ENCODE measurements at places on chromosomes 11 and 22.

GRCh38 chr11:117546431-117547194 lies 219.0 kb downstream of the CEP164 start:
- DNase-seq, result no peak

- no peak for DNase-seq
These were observed 38.6 kb downstream of the PPP6R3 start for GRCh38 chr11:68498903-68499883.

DNA sequence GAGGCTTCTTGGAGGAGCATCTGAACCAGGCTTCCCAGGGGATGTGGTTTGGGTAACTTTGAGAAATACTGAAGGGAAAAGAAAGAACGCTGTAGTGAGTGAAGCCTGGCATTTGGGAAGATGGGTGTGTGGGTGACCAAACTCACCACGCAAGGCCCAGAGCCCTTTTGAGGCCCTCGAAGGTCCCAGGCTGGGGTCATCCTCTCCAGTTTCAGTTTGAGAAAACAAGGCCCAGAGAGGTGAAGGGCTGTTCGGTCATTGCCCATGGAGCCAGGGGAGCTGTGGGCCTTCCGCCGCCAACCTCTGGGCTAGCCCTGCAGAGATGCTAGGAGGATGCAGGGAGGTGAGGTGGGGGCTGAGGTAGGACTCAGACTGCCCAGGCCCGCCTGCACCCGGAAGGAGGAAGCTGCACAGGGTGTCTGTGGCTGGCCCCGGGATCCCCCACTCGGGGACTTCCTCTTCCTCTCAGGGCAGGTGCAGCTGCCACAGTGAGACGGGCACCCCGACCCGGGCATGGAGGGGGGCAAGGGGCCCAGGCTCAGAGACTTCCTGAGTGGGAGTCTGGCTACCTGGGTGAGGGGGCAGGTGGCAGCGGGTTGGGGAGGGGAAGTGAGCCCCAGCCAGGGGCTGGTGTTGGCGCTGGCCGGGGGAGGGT lies at the start of gene CCDC88B:
CCDC88B (plus strand) TSS at position 451 of the 655 bp plus-strand sequence; CDS start at position 514, 63 bp downstream.
- DNase-seq, result peak; percentile 70

- no peak for DNase-seq
These were observed 26.5 kb downstream of the HTR3A start for GRCh38 chr11:114001416-114001815.

- no peak for DNase-seq
These were observed 40.2 kb downstream of the MICAL3 start for GRCh38 chr22:17984114-17984513.

GRCh38 chr11:30434901-30435300 lies 112.0 kb downstream of the ARL14EP start:
- no peak for DNase-seq

DNA sequence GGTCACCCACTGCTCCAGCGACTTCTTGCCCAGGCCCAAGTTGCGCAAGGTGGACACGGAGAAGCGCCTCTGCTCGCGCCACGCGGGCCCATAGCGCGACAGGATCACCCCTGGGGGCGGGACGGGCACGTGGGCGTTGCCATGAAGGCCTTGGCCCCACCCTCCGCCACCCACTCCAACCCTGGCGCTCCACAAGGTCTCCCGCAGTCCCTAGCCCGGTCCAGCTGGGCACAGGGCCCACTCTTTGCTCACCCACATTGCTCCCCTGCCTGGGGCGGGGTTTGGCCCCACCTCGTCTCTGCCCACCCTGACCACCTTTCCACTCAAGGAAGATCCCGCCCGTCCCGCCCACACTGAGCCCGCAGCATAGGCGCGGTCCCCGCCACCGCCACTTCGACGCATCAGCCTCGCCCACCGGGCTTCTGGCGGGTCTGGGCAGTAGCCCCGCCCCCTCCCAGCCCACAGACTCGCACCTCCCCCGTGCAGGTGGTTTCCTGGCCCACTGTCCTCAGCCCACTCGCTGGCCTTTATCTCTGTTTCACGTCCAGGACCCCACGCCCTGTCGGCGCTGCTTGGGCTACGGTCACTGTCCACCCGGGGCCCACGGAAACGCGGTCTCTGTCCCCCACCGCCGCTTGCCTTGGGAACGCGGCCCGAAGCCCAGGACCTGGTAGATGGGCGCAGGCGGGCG lies 12.3 kb upstream of the CYP2D6 start:
- DNase-seq, result no peak

DNA sequence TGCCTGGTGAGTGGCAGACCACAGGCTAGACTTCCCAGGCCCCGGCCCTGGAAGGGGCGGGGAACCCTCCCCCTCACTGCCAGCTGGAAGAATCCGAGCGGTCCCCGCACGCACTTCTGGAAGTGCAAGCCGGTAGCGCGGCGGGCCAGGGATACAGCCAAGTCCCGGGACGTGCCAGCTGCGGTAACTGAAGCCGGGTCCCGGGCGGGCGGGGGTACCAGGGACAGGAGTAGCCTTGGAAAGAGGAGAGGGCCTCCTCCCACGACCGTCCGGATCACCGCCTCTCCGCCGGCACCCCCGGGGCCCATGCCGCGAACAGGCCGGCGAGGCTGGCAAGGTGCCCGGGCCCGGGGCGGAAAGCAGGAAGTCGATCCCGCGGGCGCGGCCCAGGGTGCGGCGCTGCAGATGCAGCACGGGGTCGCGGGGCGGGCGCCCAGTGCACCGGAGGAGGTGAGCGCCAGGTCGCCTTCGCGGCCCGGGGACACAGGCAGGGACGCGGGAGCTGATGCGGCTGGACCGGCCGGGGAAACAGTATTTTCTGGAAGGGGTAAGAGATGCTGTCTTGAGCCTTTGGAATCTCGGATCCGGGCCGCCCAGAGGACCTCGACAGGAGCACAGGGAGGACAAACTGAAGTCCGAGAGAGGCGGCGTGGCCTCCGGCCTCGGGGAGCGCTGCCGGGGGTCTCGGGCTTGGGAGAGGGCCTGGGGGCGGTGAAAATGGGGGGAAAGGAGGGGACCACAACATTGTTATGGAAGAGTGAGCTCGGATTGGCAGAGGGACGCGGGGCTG lies 783 bp upstream of the SLC35C1 start:
- DNase-seq, result peak; percentile 22

DNA sequence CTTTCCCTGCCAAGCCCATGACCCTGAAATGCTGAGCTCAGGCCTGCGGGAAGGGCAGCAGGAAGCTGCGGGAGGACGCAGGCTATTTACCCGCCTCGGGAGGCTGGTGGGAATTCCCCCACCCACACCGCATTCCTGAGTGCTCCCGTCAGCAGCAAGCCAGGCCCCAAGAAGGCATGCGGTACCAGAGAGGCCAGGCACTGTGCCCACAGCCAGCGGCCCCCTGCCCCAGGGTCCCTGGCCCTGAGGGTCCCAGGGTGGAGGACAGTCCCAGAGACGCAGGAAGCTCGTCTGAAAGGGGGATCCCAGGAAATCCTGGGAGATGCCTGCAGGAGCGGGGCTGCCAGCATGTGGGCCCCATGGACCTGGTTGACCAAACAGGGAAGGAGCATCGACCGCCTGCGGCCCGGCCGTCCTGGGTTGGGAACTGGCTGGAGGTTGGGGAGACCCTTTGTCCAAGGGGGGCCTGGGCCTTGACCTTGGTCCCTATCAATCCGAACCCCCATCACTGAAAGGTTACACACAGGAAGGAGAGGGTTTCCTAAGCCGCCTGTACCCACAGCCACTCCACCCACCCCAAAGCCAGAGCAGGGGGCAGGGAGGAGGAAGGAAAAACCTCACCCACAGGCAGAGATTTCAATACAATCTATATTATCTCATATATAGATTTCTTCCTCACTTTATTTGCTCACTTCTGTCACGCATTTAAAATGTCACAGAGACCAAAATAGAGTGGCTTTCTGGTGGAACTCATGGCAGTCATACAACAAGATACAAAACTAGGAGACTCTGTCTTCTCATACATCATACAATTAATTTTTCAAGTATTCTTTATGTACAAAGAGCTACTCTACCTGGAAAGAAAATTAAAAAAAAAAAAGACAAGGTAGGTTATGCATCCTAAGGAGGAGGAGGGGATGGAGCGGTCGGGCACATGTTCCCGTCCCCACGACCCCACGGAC lies 17.1 kb downstream of the MAFF start:
- DNase-seq, result no peak

DNA sequence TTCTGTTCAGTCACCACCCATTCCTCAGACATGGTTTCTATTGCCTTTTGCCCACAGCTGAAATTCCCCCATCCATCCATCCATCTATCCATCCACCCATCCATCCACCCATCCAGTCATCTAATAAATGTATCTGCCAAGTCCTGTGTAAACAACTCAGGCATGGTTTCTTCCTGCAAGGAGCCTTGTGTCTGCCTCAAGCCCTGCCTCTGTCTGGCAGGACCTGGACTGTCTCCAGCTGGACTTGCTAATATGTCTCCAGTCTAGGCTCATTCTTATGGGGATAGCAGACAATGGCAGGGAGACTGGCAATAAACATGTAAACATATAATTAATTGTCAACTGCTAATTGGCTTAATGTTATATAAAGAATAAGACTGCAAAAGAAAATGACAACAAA lies 64.7 kb upstream of the AMPD3 start:
- DNase-seq, result no peak
